MM.1S (cell line): ENCODE measurements at places on chromosomes 12 and 14.

DNA sequence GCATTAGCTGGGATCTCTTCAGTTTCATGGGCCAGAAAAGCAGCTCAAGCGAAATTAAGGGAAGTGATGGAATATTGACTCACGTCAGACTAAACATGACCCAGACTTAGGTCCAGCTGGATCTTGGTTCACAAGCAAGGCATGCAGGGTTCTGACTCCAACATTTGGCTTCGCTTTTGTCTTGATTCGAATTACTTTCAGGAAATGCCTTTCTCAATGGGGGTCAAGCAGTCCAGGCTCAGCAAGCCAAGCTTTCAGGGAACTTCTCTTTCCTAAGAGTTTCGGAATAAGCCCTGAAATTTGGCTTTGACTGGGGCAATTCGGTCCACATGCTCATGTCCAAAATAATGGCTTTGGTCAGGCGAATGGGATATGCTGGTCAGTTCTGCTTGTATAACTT lies 678.7 kb upstream of the TMEM132C start:
- no peak for DNase-seq

DNA sequence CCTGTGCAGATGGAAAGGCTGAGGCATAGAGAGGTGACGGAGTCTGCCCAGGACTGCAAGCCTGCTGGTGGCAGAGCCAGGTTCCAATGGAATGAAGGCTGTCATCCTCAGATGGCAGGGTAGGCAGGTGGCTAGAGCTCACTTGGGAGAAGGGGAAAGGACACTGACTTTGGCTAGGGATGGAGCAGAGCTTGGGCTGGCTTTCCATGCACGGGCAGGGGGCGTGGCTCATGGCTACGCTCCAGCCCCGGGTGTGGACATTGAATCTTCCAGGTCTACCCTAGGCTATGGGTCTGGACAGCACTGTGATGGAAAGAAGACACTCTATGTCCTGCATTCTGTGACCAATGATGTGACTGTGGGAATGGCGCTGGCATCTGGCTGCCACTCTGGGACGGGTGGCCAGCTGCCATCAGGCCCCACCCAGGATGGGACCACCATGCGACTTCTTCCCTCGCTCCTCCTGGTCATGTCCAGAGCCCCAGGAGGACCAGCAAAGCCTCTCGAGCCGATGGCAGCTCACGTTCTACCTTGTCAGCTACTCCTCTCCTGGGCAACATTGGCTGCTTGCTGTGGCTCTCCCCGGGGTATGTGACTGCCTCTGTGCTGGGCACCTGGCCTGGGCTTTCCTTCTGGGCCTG lies 398.7 kb downstream of the TMEM121 start:
- no peak for DNase-seq

DNA sequence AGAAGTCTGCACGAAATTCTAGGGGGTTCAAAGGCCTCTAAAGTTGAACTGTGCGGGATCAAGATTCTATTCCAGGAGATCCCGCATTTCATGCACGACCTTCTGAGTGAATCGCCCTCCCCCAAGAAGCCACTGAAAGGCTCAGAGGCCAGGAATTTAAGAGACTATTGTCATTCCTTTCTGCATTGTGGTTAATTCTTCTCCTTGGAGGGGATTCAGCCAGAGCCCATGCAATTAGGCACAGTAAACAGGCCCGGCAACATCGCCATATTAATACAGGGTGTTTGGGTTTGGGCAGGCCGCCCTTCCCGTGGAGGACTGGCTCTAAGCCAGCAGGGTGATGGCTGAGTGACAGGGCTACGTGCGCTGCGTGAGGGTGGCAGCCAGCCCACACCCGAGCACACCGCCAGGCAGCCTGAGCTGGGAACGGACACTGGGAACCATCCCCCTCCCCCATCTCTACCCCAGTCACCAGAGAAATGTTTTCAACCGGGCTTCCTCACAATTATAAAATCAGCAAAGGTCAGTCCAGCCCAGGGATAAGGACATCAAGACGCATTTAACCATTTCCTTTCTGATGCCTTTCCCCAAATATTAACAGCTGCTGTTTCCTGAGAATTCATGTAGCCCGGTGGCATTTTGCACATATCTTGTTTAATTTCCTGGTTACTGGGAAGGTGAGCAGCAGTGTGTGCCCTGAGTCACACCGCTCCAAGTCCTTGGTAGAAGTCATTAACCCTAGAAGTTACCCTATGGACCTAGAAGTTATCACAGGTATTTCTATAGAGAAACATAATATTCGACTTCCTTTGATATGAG lies 12.5 kb downstream of the EGLN3 start:
- no peak for DNase-seq

DNA sequence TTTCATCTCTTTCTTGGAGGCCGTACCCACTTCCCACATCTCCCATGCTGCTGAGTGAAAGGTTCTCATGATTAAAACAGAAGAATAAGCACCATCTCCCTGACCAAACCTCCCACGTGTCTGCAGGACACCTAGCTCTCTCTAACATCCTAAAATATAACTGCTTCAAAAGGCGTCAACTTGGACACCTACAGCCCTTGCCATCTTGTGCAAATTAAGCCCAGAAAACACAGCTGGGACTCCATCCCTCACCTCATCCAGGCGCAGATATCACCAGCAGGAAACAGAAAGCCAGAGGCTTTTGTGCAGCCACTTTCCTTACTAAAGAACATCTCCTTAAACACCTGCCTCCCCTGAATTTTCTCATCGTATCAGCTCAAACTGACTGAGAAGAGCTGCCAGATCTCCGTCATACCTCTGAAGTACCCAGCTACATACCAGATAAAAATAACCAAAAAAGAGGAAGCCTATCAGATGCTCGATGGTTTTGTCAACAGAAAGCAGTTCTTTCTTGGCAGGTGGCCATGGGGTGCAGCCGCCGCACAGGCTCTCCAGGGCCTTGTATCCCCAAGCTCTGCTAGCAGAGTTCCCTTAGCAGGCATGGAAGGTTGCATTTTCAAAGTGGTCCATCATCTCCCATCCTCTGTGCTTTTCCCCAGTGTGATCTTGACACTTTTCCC lies 28.8 kb downstream of the MAP3K9 start:
- DNase-seq: no peak

DNA sequence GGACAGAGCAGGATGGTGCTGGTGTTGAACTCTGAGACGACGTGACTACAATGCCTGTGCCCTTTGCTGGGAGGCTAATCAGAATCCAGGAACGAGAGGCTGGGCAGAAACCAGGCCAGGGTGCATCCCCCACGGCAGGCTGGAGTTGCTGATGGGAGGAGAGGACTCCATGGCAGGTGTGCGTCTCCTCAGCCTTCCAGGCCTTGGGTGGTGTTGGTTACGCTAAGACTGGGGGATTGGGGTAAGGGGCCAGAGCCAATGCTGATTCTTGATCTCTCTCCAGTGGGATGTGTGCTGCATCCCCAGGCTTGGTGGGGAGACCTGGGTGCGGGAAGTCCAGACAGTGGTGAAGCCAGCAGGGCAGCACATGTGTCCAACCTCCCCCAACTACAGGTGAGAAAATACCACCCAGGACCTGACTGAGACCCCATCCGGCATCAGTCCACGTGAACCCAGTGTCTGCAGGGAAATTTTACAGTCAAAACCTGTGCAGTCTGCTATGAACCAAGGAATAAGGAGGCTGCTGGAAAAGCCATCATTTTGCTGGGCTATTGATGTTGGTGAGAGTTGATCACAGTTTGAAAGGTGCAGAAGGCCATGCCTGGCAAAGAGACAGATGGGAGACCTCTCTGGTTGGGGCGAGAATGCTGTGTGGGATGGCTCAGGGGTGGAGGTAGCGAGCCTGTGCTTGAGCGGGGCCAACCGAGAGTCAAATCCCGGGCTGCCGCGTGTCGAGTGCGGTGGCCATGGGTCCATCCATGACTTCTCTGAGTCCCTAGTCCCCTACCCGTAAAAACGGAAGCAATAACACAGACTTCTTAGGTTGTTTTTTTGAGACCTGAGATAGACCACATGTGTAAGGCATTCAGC lies 89.8 kb downstream of the NTF3 start:
- DNase-seq: no peak

DNA sequence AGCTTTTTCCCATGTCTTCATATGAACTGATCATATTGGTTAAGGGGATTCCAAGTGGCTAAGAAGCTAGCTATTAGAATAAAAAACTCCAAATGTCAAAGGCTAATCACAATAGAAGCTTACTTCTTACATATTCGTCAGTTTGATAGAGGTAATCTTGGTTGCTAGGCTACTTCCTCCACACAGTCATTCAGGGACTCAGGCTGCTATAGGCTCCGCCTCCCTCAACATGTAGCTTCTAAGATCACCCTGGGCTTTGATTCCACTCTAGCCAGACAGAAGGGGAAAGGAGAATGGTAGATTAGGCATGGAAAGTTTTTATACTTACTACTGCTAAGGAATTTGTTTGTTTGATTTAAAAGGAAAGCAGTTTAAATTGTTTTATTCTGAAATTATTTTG lies 207.9 kb downstream of the EFCAB11 start:
- no peak for DNase-seq

DNA sequence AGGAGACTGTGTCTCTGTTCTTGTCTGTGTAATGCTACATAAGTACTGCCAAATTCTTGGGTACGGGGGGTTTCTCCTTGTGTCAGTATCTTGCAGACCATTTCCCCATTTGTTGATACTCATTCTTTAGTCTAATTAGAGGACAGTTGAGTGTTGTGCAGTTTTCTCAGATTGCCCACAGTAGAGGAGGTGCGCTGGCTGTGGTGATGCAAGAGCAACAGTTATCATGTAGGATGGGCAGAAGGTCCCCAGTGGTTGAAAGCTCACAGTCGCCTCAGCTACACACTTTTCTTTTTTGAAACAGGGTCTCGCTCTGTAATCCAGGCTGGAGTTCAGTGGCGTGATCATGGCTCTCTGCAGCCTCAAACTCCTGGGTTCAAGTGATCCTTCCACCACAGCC lies 37.8 kb upstream of the ATP2A2 start:
- DNase-seq: no peak

DNA sequence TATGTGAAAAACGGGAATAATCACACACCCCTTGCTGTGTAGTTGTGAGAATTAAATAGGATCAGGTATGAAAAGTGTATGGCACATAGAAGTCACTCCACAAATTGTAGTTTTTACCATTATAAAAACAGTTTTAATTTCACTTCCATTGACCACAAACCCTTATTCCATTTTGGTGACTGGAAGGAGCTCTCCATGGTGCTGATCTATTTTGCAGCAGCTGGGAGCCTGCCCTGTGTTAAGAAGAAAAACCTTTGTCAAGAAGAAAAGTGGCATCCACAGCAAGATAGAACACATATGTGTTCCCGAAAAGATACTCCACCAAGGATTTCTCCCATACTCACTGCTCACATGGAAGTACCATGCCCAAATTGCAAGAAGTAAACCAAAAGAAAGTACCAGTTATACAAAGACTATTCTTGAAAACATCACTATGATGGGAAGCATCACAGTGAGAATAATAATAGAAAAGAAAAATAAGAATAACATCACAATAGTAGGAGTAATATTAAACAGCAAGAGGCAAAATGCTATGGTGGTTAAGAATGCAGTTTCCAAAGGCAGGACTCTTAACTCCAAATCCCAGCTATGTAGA lies 58.7 kb downstream of the TUNAR start:
- DNase-seq: peak; percentile 18

- DNase-seq: no peak
These were observed 692 bp downstream of the MYG1 start for GRCh38 chr12:53300187-53300586.

- no peak for DNase-seq
These were observed 152.2 kb downstream of the SLC15A4 start for GRCh38 chr12:128671528-128672042.

- DNase-seq: no peak
These were observed 168.5 kb downstream of the RIMBP2 start for GRCh38 chr12:130547480-130548155.

DNA sequence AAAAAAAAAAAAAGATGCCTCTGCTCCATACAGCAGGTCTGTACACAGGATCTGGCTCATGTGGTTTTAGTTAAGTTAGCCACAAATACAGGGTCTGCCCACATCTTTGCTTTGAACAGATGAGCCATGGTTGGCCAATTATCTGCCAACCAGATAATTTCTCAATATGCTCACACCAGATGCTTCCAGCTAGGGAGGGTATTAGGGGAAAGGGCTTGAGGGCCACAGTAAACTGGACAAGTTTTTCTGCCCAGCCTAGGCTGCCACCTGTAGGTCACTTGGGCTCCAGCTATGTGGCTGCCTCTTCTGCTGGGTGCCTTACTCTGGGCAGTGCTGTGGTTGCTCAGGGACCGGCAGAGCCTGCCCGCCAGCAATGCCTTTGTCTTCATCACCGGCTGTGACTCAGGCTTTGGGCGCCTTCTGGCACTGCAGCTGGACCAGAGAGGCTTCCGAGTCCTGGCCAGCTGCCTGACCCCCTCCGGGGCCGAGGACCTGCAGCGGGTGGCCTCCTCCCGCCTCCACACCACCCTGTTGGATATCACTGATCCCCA lies 776 bp downstream of the RDH5 start:
- no peak for DNase-seq

DNA sequence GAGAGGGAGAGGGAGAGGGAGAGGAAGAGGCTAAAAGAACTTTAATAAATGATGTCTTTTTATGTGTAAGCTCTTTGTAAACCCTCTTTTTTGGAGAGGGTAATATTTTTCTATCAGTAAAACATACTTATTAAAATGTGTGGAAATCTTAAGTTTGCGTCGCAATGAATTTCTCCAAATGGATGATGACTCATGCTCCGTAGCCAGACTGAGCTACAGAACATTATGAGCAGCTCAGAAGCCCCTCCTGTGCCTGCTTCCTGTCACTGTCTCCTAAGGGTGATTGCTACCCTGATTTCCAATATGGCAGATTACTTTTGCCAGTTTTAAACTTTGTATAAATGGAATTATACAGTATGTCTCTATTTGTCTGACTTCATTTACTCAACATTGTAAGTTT lies 13.0 kb upstream of the PYGL start:
- DNase-seq: no peak
